ENCODE measurements at places on chromosomes 12 and 14.

DNA sequence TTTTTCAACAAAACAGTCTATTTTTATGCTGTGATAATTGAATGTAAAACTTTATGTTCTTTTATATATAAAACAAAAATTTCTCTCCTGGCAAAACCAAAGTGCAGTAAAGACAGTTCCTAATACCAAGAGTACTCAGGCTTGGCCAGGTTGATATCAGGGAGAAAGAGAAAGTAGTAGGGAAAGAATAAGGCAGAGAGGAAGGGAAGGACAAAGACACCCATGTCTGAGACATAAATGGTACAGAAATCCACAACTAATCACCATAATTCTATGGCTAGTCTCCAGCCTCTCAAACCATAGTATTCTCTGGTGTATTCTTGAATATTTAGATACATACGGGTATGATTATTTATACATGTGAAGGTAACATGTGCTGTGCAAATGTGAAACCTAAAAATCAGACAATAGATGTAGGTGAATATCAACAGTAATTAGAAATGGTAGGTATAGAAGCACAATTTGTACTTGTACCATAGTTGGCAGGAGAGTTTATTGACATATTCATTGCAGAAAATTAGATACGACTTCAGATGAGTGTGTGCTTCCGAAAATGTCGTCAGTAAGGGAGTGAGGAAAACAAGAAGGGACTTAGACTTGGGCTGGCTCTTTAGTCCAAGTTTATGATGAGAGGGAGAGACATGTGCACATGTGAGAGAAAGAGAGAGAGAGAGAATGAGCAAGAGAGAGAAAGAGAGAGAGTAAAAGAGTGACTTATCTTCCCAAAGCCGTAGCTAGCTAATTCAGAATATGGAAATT lies 230.8 kb upstream of the NPAS3 start:
- DNase-seq: no peak

DNA sequence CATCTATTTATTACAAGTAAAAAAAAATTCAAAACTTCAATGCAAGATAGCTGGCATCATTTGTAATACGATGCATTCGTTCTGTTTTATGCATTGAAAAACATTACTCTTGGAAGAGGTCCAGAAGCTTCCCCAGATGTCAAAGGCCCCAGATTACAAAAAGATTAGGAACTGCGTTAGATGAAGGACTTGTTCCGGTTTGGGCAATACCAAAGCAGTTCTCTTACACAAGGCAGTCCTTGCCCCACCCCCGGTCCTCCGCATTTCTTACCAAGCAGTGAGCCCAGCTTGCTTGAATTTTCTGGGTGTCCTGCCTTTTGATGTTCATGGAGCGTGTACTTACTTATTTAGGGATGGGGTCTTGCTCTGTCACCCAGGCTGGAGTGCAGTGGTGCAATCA lies 4.8 kb upstream of the HVCN1 start:
- DNase-seq: no peak

DNA sequence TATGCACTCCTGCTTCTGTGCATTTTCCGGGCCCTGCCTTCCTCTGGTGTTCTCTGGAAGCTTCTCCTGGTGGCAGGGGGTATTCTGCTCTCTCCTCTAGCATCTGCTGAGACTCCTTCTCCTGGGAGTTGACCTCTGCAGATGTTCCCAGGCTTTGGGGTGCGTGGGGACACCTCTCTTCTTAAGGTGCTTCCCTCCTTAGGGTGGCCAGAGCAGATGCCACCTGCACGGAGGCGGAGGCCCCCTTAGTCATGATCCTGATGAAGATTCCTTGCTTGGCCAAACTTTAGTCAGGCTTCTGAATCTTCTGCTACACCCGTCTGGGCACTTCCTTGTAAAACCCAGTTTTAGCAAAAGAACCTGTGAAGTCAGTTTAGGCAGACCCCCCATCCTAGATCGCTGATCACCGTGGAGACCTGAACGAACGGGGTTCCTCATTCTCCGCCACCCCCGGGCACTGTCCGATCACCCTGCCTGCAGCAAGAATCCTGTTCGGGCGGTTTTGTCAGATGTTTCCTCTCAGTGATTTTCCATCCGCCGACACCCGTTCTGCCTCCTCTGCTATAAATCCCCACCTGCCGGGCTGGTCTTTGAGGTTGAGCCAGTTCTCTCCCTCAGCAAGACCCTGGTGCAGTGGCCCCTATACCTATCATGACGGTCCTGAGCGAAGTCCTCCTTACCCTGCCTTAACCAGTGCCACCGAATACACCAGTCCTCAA lies 111.9 kb downstream of the CALM1 start:
- no peak for DNase-seq

- no peak for DNase-seq
Observed at GRCh38 chr14:30355431-30355913, 203.5 kb upstream of the G2E3 start.

DNA sequence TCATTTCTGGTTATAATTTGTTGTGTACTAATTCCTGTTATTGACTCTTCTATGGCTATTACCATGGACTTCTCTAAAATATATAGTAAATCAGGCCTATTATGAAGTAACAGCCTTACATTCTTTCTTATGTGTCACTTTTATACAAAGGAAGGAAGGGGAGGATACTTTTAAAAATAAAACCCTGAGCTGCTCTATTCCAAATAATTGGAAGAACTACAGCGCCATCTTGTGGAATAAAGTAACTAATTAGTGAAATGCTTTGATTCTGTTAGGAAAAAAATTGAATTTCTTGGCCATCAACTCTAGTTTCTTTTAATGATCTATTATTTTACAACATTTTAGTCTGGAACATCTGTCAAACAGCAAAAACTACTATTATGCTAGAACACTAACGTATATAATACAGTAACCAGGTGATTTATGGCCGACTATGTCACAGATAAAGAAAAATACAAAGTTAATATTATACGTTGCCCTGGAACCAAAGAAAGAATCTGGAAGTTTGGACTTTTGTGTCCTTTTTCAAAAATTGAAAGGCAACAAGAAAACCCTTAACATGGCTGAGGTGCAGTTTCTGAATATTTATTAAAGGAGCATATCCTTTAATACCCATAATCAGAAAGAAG lies 55.0 kb upstream of the NELL2 start:
- DNase-seq: no peak

DNA sequence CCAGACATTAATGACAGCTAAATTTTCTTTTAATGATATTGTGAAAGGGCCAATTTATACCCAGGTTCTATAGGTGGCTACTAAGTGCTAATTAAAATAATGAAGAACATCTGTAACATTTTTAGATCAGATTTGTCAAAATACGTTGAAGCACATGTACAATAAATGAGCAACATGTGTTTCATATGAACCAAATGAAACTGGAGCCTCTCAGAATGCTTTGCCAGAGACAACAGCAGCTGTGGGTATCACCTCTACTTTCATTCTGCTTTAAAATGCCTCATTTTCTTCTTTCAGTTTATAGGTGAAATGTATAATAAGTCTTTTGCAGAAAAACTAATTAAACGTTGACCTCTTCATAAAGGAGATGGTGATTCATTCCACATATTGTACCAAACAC lies 26.1 kb upstream of the MYF6 start:
- no peak for DNase-seq

DNA sequence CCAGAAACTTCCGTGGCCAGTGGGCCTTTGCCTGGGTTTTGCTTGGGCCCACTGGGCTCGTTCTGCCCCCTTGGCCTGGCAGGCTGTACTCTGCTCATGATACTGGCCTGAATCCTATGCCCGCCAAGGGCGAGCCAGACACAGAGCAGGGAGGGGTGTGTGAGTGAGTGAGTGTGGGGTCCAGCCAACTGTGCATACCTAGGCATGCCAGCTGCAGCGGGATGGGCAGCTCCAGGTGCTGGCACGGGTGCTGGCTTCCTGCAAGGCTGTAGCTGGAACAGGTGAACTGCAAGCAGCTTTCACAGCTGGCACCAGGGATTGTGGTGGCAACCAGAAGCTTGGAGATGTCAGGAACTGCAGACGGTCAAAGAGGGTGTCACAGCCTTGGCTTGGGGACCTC lies 1276.4 kb downstream of the SLC16A7 start:
- no peak for DNase-seq

GRCh38 chr14:73634011-73634833 lies 10.6 kb upstream of the DNAL1 start:
- no peak for DNase-seq

DNA sequence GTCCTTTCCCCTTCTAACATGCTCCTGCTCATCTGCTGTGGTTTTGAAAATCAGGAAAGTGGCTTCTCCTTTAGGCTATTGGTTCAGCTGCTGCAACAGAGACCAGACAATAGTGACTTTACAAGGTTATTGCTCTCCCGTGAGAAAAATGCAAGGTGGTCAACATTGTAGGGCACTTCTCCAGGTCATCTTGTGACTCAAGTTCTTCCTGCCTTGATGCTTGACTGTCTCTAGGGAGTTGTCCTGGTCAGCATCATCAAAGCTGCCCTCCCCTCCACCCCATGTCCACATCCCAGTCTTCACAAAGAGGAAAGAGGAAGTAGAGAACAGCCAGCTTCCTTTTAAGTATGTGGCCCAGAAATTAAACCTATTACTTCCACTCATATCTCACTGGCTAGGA lies 3.9 kb upstream of the TMEM63C start:
- DNase-seq: no peak

DNA sequence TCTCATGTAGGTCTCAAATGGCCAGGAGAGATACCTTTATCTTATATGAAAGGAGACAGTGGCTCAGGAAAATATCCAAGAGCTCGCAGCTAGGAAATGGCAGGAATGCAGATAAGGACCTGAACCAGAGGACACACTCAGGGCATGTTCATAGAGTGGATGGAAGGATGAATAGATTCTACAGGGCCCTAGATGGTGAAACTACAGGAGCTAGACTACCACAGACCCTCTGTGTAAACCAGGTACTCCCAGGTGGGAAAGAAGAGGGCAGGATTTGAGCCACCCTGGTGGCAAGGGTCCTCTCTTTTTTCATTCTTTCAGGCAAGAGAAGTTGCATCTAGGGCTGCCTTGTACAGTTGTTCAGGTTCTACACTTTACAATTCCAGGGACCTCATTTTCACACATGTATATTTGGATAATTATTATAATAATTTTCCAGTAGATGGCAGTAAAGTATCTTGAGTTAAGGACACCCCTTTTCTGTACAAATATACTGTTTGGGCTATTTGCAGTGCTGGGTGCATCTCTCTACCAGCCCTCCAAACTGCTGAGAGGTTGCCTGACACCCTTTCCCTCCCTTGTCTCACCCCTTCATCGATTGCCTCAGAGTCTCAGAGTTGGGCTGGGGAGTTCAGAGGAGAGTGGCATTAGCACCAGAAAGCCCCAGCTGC lies 10.5 kb upstream of the ZDHHC22 start:
- no peak for DNase-seq

GRCh38 chr12:29741342-29742241 lies 42.1 kb downstream of the TMTC1 start:
- no peak for DNase-seq

- no peak for DNase-seq
Observed at GRCh38 chr12:67740711-67741110, 92.2 kb downstream of the DYRK2 start.

DNA sequence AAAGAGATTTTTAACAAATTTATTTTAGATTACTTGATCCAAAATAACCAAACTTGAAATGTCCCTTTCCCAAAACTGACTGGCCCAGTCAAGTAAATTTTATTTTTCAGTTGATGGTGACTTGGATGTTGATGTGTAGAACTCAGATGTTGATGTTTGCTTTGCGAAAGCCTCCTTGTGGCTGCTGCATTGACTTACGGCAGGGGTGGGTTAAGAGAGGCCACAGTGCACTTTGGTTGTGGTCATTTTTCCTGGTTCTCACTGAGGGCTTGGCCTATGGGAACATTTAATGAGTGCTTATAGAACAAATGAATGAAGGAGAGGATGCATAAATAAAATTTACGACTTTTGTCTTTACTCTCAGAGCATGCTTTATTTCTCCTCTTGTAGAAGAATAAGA lies 52.6 kb downstream of the SLCO1B3 start:
- DNase-seq: no peak

- no peak for DNase-seq
Observed at GRCh38 chr14:101858791-101859537, 97.5 kb downstream of the PPP2R5C start.

DNA sequence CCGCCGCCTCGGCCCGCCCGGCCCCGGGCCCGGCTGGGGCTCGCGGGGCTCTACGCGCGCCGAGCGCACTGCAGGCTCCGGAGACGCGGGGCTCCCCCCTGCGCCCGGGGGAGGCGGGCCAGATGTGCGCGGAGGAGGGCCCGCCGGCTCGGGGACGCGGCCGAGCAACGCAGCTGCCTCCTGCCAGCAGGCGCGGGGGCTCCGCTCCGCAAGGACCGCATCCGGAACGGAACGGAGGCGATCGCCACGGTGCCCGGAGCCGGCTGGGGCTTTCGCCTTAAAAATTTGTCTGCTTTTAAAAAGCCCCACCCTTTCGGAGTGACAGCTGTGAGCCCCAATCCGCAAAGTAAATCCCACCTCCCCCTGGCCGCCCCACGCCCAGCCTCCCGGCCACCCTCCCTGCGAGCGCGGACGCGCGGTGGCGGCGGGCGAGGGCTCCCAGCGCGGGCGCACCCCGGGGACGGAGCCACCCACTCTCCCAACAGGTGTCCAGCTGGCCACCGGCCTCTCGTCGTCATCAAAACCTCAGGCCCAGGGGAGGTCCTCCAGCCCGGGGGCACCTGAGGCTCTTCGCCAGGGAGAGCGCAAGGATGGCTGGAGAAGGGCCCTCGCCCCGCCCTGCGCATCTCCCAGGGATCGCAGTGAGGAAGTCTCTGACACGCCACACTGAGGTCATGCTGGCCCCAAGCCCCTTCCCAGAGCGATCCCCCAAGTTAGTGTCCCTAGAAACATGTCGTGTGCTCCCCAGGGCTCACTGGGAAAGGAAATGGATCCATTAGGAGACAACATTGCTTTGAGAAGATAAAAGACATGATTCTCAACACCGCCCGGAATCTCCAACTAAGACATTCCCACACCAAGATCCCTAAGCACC lies at the start of gene TMEM132D:
TMEM132D (minus strand) TSS at position 70 of the 874 bp plus-strand sequence.
- no peak for DNase-seq

- DNase-seq: no peak
Observed at GRCh38 chr12:98421316-98421715, 94.1 kb upstream of the TMPO start.
